ENCODE measurements at places on chromosomes 1 and 21.

GRCh38 chr1:172599912-172600311, 59.0 kb upstream of the FASLG start:
- no peak for DNase-seq

GRCh38 chr1:244370060-244370637, 81.6 kb downstream of the ADSS2 start:
- no peak for DNase-seq

DNA sequence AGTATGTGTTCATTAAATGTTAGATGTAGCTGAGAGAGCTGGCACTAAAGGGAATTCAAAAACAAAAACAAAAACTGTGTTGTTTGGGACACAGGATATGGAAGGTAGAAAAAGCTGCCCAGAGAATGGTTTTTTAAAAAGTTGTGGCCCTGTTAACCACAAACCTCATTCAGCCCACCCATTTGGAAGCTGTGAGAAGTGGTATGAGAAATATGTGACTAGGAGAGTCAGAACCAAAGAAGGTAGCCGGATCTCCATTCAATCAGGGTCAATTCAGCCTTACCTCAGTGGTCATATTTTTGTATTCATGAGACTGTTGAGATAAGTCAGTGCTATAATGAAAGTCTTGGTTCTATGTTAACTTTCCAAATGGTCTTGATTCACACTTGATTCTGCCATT, 29.8 kb upstream of the CACYBP start:
- DNase-seq, result peak; percentile 54

DNA sequence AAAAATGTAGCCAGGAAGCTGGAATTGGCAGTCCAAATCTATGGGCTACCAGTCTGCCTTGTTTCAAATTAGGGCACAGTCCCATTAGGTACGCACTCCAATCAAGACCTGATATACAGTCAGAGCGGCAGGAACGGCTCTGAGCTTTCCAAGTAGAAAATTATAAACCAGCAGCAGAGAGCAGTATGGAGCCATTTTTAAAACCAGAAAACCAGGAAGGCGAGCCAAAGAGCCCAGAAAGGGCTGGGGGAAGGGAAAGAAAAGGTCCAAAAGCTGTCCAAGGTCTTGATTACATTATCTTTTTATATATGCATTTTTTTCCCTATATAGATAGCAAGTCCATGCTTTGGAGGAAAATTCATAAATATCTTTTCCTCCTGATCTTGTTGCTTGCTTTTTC, 719.0 kb downstream of the RWDD3 start:
- peak; percentile 41 for DNase-seq

DNA sequence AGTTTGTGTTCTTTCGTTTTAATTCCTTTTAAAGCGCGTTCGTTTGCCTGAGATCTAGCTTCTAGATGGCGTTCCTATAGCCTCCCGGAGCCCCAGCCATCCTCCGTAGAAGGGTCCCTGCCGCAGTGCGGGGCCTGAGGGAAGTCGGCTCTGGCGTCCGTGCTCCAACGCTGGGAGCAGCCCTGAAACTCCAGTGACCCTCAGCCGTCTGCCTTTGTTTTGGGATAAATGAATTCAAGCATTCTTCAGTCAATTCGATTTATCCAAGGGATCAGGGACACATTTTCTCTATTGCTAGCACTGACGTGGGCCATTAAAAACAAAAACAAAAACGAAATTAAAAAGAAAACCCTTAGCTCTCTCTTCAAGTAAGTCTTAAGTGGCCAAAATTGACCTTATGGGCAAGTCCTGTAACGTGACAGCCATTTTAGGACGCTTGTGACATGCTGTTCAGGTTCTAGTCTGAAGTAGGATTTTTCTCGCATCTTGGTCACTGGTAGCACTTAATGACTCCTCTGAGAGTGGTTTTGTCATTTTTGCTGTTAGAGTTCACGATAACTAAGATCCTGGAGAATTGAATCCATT, 742 bp upstream of the HSPA13 start:
- DNase-seq, result no peak

- no peak for DNase-seq
Measured at GRCh38 chr1:161080441-161081405, 8.6 kb downstream of the NECTIN4 start.

- no peak for DNase-seq
Measured at GRCh38 chr1:223815865-223816264, 29.9 kb downstream of the TP53BP2 start.

GRCh38 chr1:107559881-107560280, 405.1 kb downstream of the VAV3 start:
- peak; percentile 50 for DNase-seq

DNA sequence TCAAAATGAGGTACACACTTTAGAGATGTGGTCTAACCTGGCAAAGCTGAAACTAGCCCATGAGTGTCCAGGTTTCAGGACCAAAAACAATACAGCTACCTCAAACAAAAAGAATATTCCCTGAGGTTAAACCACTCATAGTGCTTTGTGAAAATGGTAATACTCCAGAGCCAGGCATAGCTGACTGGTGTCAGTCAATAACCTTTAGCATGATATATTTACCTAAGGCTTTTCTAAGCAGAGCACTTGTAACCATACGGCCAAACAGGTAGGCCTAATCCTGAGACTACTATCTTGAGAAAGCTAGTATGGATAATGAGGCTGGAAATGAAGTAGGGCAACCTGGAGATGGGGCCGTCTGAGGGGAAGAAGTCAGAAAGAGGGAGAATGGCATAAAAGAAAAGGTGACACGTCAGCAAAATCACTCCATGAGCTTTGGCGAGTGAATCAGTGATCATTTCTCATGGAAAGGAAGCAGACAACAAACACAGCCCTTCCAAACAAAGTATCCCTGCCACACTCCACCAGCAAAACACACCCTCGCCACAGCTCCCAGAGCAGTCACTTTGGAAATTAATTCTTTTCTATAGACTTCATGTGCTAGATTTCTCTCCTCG, 1.7 kb upstream of the LRRC52 start:
- DNase-seq, result no peak

GRCh38 chr1:50523548-50523947, 100.3 kb upstream of the DMRTA2 start:
- DNase-seq, result no peak

- no peak for DNase-seq
Measured at GRCh38 chr1:227392984-227393764, 74.9 kb upstream of the CDC42BPA start.

DNA sequence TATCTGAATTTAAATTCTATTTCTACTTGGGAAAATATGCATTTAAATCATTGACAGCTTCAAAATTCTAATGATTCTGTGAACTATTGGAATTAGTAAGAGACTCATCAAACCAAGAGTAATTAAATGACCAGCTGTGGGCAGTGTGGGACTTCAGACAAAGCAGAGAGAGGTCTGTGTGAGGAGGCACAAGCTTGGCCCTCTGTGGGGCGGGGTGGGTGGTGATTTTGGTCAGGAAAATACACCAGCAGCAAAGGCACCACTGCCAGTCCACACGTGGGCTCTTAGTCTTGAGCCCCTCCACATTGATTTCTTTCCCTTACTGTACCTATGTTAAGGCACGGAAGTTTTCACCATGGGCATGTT, 39.2 kb upstream of the RAB4A start:
- DNase-seq, result no peak

GRCh38 chr1:31855038-31855845, 39.4 kb upstream of the SPOCD1 start:
- DNase-seq, result peak; percentile 42
